ENCODE measurements at places on chromosomes 6 and 20.

DNA sequence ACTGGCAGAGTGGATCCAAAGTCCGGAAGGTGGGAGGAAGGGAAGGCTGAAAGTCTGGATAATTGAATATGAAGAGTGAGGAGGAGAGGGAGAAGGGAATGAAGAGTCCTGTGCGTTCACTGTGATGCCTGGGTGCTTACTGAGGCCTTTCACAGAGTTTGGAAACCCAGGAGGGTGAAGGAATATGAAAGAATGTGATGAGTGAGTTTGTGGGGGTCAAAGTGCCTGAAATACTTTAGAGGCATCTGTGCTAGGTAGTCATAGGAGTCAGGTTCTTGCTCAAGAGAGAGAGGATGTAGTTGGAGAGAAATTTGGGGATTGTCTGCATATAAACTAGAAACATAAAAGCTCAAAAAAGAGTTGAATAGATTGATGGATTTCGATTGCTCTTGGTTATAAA, 20.7 kb downstream of the NKX2-4 start:
- DNase-seq = no peak

DNA sequence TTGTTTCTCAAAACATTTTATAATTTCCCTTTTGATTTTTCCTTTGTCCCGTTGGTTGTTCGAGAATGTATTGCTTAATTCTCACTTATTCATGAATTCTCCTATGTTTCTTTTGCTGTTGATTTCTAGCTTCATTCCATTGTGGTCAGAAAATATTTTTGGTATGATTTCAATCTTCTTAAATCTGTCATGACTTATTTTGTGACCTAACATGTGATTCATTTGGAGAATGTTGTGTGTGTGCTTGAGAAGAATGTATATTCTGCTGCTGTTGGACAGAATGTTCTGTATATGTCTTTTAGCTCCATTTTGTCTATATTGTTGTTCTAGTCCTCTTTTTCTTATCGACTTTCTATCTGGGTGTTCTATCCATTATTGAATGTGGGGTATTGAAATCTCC, 286.2 kb upstream of the RNF217 start:
- no peak for DNase-seq

DNA sequence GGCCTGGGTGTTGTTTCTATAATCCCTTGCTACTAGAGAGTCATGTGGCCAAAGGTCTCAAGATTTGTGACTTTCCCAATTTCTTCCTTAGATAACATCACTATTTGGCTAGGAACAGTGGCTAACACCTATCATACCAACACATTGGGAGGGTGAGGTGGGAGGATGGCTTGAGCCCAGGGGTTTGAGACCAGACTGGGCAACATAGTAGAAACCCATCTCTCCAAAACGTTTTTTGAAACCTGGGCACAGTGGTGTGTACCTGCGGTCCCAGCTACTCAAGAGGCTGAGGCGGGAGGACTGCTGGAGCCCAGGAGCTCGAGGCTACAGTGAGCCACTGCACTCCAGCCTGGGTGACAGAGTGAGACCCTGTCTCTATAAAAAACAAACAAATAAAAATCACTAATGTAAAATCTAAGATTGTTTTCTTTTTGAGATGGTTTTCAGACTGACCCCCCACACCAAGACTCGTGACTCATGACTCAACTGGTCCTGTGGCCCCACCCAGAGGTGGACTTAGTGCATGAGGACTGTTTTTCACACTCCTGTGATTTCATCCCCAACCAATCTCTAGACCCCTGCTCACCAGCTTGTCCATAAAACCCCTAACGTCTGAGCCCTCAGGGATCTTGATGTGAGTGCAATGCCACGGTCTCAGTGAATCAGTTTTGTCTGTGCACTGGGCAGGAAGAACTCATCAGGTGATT, 48.3 kb upstream of the KIF16B start:
- no peak for DNase-seq

DNA sequence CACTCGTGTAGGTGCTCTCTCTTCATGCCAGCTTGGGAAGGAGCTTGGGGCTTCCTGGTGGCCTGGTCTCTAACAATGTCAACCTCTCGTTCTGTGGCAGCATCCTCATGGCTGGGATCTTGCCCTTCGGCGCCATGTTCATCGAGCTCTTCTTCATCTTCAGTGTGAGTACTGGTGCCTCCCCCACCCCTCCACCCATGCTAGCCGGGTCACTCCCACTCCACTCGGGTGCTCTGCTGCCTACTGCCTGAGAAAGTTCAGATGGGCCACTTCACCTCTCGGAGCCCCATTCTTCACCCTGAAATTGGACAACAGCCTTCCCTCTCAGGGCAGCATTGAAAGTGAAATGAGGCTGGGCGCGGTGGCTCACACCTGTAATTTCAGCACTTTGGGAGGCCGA, 48.8 kb downstream of the TM9SF4 start:
- no peak for DNase-seq
